ENCODE measurements at places on chromosomes 7 and 10.

GRCh38 chr10:91643700-91644099, 10.8 kb upstream of the PPP1R3C start:
- peak; percentile 29 for DNase-seq

DNA sequence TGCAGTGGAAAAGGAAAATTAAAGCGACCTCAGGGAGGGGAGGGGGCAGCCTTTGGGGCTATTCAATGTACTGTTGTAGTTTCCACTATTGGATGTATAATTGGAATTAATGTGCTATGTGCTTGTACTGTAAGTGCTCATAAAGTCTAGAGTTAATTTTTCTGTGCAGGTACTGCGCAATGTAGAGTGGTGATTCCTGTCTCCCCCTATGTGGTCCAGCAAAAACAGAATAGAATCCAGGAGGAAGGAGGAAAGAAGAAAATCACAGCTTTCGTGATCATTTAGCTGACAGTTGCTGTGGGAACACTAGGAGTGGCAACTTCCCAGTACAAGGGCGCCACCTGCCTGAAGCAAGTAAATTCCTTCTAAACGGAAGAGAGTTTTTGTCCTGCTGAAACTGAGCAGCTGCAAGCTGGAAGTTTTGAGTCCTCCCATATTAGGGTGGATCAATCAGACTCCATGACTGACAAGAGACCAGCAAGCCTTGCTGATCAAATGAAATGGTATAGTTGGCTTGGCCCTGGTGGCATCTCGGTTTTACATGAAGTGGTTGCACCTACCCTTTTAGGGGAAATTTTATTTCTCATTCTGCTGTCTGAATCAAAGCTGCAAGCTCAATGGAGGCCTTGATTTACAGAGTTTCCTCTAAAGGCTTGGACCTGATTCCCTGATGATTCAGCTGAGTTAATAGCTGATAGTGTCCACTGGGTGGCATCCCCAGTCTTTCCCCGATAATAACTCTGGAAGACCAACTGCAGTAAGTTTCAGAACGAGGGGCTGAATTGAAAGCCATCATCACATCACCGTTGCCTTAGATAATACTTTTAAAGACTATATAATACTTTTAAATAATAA, 299.8 kb downstream of the HGF start:
- peak; percentile 82 for DNase-seq

GRCh38 chr10:6148251-6148701, 54.5 kb upstream of the PFKFB3 start:
- no peak for DNase-seq

DNA sequence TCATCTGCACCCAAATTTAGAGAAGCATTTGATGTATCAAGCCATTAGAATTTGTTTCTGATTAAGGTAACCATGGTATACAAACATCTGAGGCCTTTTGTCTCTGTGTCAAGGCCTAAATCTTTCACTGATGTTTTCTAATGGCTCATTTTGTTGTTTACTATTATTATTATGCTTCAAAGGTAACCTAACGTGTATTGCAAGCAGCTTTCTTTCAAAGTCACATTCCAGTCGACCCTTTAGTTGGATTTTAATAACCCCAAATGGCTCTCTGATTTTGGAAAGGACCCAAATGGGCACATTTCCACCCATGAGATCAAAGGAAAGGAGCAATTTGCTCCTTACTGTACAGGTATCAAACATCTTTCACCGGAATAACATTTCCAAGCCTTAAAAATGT, 46.7 kb upstream of the WNT16 start:
- DNase-seq = no peak

GRCh38 chr10:32315424-32315823, 31.5 kb downstream of the EPC1 start:
- no peak for DNase-seq
